Osteocyte (in vitro differentiated cells): ENCODE measurements at places on chromosomes 1 and 21. TPM values are rescaled to one million over a fixed set of nuclear protein-coding genes. Genes with fewer than 3 reads are reported as not detected.
A peak's percentile ranks its signal among the peaks of the same experiment; 100 is the strongest.

GRCh38 chr1:195495720-195496635 is 1112.3 kb downstream of the KCNT2 start:
- DNase-seq: no peak
- no peak overlapping the region for H3K27ac ChIP-seq
- H3K36me3 ChIP-seq: no peaks in the 10 kb centered on the region

- peaks cover 33% of the 10 kb centered on the region for H3K36me3 ChIP-seq
- no peak for DNase-seq
- H3K27me3 ChIP-seq: no peaks in the 10 kb centered on the region
- peak overlapping the region; percentile 83 for H3K27ac ChIP-seq
Measured at GRCh38 chr1:1398677-1399186, 403 bp downstream of the CCNL2 start.

- DNase-seq: no peak
- peaks cover 11% of the 10 kb centered on the region for H3K36me3 ChIP-seq
- H3K27me3 ChIP-seq: no peaks in the 10 kb centered on the region
- H3K4me1 ChIP-seq: no peaks in the 10 kb centered on the region
- no peak overlapping the region for H3K4me3 ChIP-seq
- no peak overlapping the region for H3K27ac ChIP-seq
Measured at GRCh38 chr1:74753104-74753503, 20.2 kb downstream of the TYW3 start.

DNA sequence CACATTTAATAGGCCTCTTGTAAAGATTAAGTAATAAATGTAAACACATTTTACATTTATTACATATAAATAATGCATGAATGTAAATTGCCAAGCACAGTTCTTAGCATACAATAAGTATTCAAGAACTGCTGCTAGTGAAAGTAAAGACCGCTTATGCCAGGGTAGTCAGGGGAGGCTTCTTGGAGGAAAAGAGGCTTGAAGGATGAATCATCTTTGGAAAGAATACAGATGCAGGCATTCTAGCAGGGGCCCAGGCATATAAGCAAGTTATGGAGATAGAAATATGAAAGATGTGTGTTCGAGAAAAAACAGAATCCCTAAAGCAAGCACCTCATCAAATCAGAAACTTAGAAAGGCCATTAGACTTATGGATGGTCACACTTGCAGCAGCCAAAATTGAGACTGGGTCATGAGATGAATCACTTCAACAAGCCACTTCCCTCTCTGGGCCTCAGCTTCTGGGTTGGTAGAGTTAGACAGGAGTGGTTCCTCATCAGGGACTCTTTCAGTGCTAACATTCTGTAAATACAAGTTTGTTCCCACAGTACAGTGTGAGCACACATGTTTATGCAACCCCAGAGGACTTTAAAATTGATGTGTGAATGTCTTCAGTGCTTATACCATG is 79.8 kb upstream of the ROR1 start:
- H3K36me3 ChIP-seq: no peaks in the 10 kb centered on the region
- peaks cover 2% of the 10 kb centered on the region for H3K27me3 ChIP-seq
- no peak overlapping the region for H3K27ac ChIP-seq
- DNase-seq: no peak

- no peak overlapping the region for H3K4me3 ChIP-seq
- H3K27me3 ChIP-seq: no peaks in the 10 kb centered on the region
- H3K36me3 ChIP-seq: no peaks in the 10 kb centered on the region
- DNase-seq: no peak
- H3K4me1 ChIP-seq: no peaks in the 10 kb centered on the region
Measured at GRCh38 chr1:176416777-176417176, 46.2 kb upstream of the PAPPA2 start.

Gene PRRC2C
- total RNA-seq: 152 and 179 TPM in 2 replicates

DNA sequence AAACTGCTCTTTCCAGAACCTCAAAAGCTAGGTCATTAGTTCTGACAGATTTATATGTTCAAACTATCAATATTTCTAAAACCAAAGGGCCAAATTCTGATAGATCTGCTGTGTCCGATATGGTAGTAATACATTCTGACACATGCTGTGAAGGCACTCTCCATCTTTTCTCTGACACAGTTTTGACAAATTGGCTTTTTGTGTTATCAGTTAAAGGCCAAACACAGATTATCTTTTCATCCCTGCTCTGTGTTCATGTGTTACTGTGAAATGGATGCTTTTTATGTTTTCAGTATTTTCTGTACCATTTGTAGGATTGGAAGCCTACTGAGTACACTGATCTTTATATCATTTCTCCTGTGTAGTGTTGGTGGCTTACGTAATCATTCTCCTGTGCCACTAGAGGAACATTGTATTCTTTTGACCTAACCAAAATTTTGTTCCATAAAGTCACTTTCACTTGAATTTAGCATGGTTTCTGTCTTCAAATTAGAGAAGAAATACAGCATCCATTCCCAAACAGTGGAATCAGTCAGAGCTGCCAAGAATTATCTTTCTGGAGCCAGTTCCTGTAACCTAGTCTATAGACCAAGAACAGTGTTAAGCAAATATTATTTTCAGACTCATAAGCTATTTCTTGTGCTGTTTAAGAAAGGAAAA is 137.2 kb downstream of the ADGRL2 start:
- H3K4me3 ChIP-seq: no peak overlapping the region
- H3K27me3 ChIP-seq: no peaks in the 10 kb centered on the region
- no peak for DNase-seq
- H3K36me3 ChIP-seq: peaks cover 15% of the 10 kb centered on the region

Gene A3GALT2
- 0.35 TPM in 1 of 2 replicates, not detected in the other for total RNA-seq
